ENCODE measurements at places on chromosomes 5 and 9.

DNA sequence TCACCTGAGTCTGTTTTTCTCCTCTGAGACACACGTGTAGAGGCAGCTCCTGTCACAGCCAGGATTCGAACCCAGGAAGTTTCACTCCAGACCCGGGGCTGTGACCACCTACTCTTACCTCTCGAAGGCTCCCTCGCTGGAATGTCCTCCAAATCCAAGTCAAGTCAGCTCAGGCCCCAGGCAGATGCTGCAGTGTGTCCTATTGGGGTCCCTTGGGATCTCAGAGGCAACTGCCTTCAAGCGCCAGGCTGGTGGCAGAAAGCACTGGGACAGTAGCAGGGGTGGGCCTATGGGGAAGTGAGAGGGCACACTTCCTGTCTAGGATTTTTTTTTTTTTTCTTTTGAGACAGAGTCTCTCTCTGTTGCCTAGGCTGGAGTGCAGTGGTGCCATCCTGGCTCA is 762 bp upstream of the ST6GALNAC4 start:
- DNase-seq, result no peak

DNA sequence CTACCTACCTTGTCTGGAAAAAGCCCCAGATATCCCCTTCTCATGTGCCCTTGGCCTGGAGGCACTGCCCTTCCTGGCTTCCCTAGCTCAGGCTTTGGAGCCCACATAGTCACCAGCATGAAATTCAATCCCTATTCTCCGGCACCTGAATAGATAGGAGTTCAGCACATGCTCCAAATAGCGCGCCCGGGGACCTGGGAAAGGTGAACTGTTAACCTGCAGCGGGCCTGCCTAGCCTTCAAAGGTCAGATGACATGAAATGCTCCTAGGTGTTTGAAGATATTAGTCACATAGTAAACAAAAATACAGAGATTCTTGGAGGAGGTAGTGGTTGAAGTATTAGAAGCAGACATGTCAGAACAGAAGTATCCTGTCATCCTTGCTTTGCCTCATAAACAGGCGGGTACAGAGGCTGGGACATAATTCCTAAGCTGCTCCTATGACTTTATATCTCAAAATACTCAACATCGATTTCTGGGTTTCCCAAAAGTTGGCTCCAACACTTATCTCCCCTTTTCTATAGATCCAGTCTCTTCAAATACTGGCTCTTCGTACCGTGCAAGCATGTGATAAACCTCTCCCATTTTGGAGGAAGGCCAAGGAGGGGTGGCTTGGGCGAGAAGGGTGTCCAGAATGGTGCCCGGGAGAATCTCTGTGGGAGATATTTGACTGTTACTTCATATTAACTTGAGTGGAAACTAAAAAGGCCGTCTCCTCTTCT is 88.0 kb upstream of the ANKH start:
- no peak for DNase-seq

GRCh38 chr5:39648085-39648847 is 223.5 kb upstream of the DAB2 start:
- DNase-seq, result no peak

- no peak for DNase-seq
Observed at GRCh38 chr5:106408570-106408969, 1262.2 kb downstream of the EFNA5 start.

GRCh38 chr5:118365718-118366117 is 622.6 kb downstream of the DTWD2 start:
- DNase-seq, result no peak

DNA sequence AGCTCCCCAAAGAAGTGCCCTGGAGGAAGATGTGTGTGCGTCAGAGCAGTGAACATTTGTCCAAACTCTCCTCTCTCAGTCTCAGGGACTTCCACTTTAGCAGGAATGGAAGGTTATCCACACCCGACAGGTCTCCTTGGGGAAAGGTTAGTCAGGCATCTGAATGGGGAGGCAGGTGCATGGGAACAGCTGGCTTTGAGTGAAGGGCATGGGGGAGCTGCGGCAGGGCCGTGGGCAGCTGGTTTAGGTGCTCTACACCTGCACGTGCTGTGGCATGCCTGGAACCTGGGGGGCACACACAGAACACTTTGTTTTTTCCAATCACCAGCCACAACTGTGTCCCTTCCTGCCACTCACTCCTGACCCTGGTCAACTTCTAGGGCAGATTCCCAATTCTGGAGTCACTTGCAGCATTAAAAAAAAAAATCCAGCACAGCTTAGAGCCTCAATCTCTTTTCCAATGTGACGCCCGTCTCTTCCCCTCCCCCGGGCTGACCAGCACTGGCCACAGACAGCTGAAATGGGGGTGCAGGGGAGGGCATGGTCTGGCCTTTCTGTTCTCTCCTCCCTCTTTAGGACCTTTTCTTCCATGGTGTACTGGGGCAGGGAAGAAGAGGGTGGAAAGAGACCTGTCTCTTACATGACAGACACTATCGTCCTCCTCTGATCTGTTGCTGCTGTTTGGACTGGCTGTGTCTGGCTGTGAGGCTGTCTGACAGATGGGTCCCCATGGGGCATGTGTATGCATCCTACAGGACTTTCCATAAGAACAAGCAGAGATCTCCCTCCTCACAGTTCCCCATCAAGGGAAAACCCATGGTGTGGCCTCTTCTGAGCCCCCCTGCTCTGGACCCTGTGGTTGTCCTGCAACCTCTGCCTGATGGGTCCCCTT is 9.5 kb upstream of the IL3 start:
- DNase-seq, result no peak

DNA sequence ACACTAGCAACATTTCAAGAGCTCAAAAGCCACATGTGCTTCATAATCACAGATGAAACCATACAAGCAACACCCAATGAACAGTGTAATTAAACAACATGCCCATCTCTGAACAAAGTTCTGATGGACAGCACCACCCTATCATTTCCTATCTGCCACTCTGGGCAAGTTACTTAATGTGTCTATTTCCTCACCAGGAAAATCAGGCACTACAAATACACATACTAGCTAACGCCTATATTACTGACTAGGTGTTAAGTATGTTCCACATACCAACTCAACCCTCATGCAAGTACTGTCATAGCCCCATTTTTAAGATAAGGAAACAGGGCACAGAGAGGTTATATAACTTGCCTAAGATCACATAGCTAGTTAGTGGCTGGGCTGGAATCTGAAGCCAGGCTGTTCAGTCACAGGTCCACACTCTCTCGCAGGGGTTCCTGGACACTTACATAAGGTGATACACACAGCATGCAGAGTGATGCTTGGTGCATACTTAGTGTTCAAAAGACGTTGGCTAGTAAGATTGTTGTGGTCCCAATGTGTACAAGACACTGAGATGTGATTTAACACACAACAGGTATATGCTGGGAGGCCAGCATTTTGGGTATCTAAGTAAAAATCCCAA is 24.2 kb downstream of the CORO2A start:
- DNase-seq, result peak; percentile 14

- no peak for DNase-seq
Observed at GRCh38 chr9:100700689-100701318, 122.9 kb downstream of the CAVIN4 start.

- peak; percentile 75 for DNase-seq
Observed at GRCh38 chr9:136012651-136013050, 51.5 kb upstream of the UBAC1 start.

GRCh38 chr5:76718880-76719279 is 3.0 kb downstream of the F2R start:
- no peak for DNase-seq

DNA sequence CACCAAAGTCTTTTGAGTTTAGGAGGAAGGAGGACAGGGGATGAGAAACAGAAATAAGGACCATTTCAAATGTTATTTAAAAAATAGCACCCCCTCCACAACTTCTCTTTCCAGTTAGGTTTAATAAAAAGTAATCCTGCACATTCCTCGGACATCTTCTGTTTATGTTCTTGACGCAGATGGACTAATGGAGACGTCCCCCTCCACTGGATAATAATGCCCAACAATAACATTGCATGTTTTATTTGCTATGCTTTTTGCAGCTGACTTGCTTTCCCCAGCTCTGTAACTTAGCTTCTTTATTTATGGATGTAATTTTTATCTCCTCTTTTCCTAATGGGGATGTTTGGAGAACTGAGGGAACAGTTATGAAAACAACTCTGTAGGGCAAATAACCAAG is 89.5 kb downstream of the MAT2B start:
- no peak for DNase-seq

DNA sequence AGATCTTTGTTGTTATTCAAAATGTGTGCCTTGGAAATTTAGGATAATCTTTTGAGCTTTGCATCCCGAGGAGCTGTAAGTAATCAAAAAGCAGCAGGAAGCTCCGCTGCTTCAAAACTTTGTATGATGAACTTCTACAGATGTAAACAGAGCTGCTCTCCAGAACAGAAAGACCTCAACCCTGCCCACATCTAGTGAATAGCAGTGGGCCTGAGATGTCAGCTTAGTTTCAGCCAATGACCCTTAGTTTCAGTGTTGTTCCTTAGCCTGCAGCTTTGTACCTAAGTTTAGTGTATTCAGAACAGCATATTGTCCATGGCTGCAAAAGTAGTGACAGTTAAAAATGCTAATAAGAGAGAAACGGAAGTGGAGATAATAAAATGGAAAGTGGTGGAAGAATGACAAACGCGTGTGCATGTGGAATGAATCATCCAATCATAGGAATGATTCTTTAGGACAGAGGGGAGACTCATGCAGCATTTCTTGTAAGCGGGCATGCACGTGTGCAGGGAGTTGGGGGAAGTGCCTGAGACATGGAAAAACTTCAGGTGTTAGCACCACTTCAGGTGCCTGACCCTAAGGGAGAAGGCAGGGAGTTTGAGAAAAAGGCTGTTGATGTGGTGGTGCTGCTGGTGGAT is 24.9 kb downstream of the SNX24 start:
- DNase-seq, result no peak

GRCh38 chr5:105371169-105371568 is 1808.6 kb upstream of the NUDT12 start:
- DNase-seq, result no peak

DNA sequence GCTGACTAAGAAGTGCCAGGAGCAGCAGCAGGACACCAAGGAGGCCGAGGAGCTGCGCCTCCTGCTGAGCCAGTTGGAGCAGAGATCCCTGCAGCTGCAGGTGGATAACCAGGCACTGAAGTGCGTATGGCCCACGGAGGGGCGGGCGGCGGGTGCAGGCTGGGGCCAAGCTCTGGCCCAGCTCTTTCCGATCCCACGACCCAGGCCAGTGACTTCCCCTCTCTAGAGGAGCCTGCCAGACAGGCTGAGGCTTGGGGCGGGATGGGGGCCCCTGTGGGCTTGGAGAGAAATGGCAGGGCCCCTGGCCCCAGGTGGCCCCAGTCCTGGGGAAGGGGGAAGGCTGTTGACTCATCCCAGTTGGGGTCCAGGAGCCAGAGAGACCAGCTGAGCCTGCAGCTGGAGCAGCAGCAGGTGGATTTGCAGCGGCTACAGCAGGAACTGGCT is 3.6 kb downstream of the PTRH1 start:
- no peak for DNase-seq

- DNase-seq, result no peak
Observed at GRCh38 chr9:85541876-85542275, 199.9 kb downstream of the AGTPBP1 start.

GRCh38 chr5:160060001-160060400 is 51.1 kb downstream of the TTC1 start:
- no peak for DNase-seq

GRCh38 chr5:78756858-78757257 is 108.3 kb upstream of the LHFPL2 start:
- no peak for DNase-seq

DNA sequence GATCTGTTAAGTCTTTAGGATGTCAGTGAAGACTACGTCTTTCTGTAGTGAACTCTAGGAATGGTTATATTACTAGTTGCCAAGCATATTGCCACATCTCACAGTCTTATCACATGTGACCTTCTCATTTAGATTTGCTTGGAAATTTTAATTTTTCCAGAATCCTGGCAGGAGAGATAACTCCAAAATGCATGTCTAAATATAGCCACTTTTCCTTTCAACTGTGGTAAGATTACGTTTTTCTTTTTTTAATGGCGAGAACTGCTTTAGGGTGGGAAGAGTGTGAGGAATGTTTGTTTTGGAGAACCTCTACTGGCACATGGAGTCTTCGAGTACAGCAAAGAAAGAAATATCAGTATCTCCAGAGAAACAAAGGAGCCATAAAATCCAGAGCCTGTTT is 91.7 kb upstream of the ADAMTSL1 start:
- no peak for DNase-seq

Data from sigmoid colon (tissue), 7 donors.